ENCODE measurements at places on chromosomes 4 and X. TPM values are rescaled to one million over a fixed set of nuclear protein-coding genes. Genes with fewer than 3 reads are reported as not detected.

Gene MAGEC3
- not detected for polyA plus RNA-seq

Gene ARAP2
- polyA plus RNA-seq, result 4.6 TPM

Gene HELT
- polyA plus RNA-seq, result not detected

- no peak overlapping the region for H3K4me3 ChIP-seq
- H3K4me1 ChIP-seq, result no peaks in the 10 kb centered on the region
- no peak for DNase-seq
- no peak overlapping the region for H3K27ac ChIP-seq
- H3K36me3 ChIP-seq, result no peaks in the 10 kb centered on the region
Observed at GRCh38 chr4:186449954-186450353, 105.4 kb downstream of the MTNR1A start.

DNA sequence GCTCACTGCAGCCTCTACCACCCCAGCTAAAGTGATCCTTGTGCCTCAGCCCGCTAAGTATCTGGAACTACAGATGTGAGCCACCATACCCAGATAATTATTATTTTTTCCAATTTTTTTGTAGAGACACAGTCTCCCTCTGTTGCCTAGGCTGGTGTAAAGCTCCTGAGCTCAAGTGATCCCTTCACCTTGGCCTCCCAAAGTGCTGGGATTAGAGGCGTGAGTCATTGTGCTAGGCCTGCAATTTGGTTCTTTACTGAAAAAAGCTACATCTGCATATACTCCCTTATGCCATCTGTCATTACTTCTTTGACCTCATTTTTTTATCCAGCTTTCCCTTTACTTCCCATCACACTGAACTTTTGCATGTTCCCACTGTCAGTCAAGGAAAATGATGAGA, 2012.4 kb upstream of the IGFBP7 start:
- H3K4me1 ChIP-seq, result no peaks in the 10 kb centered on the region
- DNase-seq, result no peak
- no peaks in the 10 kb centered on the region for H3K27me3 ChIP-seq

GRCh38 chr4:167581449-167581965, 347.2 kb upstream of the SPOCK3 start:
- no peak overlapping the region for H3K4me3 ChIP-seq
- H3K4me1 ChIP-seq, result no peaks in the 10 kb centered on the region
- H3K27me3 ChIP-seq, result no peaks in the 10 kb centered on the region

DNA sequence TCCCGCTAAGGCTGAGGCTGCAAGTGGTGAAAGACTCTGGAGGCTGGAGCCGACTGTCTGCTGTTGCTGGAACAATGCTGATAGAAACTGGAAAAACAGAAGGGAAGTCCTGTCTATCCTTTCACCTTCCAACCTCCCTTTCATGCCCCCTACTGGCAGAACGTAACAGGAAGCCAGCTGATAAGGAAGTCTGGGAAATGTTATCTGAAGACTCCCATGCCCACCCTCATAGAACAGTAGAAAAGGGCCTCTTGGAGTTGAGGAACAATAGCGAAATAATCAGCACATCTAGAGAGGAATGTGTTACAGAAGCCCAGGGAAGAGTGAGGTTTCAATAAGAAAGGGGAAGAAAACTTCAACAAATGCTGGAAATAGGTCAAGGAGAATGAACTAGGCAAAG, 117.1 kb upstream of the DKK2 start:
- H3K36me3 ChIP-seq, result no peaks in the 10 kb centered on the region
- no peaks in the 10 kb centered on the region for H3K27me3 ChIP-seq
- no peak for DNase-seq
- no peaks in the 10 kb centered on the region for H3K4me1 ChIP-seq
- H3K4me3 ChIP-seq, result no peak overlapping the region

- H3K36me3 ChIP-seq, result no peaks in the 10 kb centered on the region
- no peak overlapping the region for H3K4me3 ChIP-seq
- H3K27ac ChIP-seq, result no peak overlapping the region
- no peak for DNase-seq
- no peaks in the 10 kb centered on the region for H3K27me3 ChIP-seq
Observed at GRCh38 chrX:22433292-22434070, 160.8 kb downstream of the CBLL2 start.

DNA sequence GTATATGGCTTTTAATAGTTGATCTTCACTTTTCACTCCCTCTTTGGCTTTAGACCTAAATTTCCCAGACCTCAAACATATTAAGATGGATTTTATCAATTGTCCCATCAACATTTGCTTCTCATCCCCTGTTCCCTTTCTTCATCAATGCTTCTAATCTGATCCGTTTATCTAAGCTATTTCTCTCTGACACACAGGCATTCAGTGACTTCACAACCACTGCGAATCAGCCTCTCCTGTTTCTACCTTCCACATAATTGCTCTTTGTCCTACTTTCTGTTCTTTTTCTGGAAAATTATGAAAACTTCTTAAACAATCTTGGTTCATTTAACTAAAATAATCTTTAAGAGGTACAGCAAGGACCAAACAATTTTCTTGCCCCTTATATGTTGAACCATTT, 115.2 kb downstream of the GLRA3 start:
- no peak for DNase-seq
- no peaks in the 10 kb centered on the region for H3K4me1 ChIP-seq
- no peak overlapping the region for H3K27ac ChIP-seq
- H3K4me3 ChIP-seq, result no peak overlapping the region
- no peaks in the 10 kb centered on the region for H3K27me3 ChIP-seq
- H3K36me3 ChIP-seq, result no peaks in the 10 kb centered on the region

- no peaks in the 10 kb centered on the region for H3K36me3 ChIP-seq
- no peaks in the 10 kb centered on the region for H3K27me3 ChIP-seq
- H3K4me3 ChIP-seq, result no peak overlapping the region
- no peaks in the 10 kb centered on the region for H3K4me1 ChIP-seq
- peak; percentile 47 for DNase-seq
- no peak overlapping the region for H3K27ac ChIP-seq
Observed at GRCh38 chr4:106809076-106809475, 227.0 kb downstream of the DKK2 start.

GRCh38 chr4:40956721-40957255, 207.0 kb downstream of the NSUN7 start:
- H3K36me3 ChIP-seq, result no peaks in the 10 kb centered on the region
- no peaks in the 10 kb centered on the region for H3K27me3 ChIP-seq
- H3K4me1 ChIP-seq, result peaks cover 29% of the 10 kb centered on the region
- no peak for DNase-seq
